ENCODE measurements at places on chromosomes 2 and 18.

DNA sequence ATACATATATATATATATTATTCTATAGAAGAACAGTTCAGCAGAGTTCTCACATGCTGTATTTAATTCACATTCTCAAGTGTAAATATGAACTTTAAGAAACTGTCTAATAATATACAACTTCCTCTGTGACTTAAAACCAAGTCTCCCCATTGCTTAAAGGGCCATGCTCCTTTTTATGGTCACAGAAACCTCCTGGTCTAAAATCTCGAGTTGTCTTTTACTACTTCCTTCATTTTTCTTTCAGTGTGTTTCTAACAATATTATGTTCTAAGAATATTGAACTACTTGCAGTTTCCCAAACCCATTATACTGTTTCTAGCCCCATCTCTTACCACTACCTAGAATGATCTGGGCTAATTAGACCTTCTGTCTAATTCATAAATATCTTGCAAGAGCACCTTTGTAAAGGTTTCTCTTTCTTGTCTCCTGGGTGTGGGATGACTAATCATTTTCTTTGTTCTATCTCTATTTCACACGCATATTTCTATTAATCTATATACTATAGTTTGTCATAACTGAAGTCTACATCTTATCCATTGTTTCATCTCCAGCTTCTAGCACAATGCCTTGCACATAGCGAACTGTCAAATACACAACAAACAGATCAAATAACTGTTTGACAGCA, 48.8 kb downstream of the ERBB4 start:
- DNase-seq: no peak

DNA sequence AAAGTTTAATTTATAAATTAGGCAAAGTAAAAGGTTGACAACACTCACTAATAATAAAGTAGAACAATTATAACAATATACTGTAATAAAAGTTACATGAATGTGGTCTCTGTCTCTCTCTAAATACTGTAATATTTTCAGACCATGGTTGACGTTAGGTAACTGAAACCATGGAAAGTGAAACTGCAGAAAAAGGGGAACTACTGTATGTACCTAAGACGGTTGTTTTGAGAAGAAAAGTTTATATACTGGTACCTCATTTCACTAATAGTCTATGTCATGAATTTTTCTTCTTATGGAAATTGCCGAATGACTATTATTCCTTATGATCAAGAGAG, 166.7 kb upstream of the ZNF521 start:
- DNase-seq: no peak

GRCh38 chr18:3528231-3528630, 78.3 kb downstream of the TGIF1 start:
- no peak for DNase-seq

- DNase-seq: no peak
These were observed 200.9 kb downstream of the ERBB4 start for GRCh38 chr2:212337486-212338343.

DNA sequence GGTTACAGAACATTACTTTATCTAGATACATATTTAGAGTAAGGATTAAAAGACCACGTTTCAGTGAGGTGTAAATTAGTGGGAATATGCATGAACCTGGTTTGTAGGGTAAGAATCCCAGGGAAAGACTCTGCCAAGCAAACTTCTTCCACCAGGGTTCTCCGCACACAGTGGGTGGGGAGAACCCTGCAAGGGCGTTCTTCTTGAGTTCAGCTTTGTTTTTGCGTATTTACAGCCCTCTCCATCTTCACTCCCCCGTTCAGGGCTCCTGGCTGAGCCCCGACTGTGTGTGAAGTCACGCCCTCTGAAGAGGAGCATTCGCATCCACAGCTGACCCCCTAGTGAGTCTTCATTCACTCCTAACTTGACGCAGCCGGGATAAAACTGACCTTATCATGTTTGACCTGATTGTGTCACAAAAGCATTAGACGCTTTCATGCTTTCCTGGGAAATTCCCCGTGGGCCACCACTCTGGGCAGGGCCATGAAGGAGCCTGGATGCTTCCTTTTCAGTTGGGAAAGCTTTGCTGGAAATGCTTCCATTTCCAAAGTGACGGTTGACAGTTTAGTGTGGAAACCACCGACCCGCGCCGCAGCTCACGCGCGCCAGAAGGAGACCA, 1.0 kb downstream of the ALKAL2 start:
- DNase-seq: no peak

DNA sequence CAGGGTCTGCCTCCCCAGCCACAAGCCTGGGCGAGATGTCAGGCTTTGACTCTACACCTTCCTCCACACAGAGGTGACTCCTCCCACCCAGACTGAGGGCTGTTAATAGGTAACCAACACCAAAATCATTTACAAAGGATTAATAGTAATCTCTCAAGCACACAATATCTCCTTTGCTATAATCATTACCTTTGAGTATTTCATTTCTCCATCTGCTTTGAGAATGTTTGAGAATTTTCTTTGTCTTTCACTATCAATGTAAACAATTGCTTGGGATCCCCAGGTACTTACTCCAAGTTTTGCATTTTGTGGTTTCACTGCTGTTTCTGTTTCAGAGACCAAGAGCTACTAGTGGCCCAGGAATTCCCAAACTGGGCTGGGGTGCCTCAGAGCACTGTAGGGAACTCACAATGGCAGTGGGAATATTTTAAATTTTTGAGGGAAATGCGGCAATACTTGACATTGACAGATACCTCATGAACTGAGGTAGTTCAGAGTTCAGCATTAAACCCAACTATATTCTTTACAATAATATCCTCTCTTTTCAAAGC, 166.4 kb upstream of the MGAT5 start:
- no peak for DNase-seq

- no peak for DNase-seq
These were observed 96.8 kb downstream of the VSNL1 start for GRCh38 chr2:17637131-17637906.

- DNase-seq: no peak
These were observed 293.1 kb upstream of the ID2 start for GRCh38 chr2:8388781-8389180.

- no peak for DNase-seq
These were observed 24.8 kb downstream of the RUFY4 start for GRCh38 chr2:218093879-218094278.

DNA sequence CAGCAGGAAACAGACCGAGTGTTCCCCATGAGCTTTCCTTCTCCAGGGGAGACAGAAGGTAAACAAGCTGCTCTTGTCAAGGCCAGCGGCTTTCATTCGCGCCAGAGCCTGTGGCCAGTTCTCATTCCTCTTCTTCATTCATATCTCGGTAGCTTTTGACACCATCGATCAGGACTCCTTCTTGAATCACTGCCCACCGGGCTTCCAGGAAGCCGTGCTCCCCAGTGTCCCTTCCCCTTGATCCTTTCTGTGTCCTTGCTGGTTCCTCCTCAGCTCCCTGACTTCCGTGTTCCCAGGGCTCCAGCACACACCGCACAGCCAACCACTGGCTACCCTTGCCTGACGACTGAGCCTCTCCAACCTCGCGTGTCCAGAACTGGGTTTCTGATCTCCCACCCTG, 14.1 kb downstream of the SLC66A3 start:
- no peak for DNase-seq
